ENCODE measurements at places on chromosomes 3 and 15.

GRCh38 chr3:127566833-127567232 lies 23.7 kb downstream of the TPRA1 start:
- no peak for DNase-seq

- no peak for DNase-seq
Observed at GRCh38 chr3:48518638-48519276, 14.8 kb upstream of the SHISA5 start.

GRCh38 chr15:39417366-39418134 lies 163.3 kb upstream of the THBS1 start:
- DNase-seq = no peak

DNA sequence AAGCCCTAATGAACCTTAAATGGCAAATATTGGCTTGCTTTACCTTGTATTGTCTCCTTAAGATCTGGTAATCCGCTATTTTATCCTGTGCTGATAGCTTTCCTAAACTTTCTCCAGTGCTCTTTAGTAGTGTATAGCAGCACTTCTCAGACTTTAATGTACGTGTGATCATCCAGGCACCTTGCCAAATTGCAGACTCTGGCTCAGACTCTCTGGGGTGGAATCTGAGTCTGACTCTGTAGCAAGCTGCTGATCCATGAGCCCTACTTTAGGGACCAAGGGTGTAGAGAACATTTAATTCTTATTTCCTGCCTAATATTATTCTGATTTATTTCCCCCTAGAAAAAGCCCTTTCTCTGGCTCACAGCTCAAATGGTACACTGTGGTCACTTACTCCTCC lies 518.8 kb upstream of the ZNF385D start:
- no peak for DNase-seq

- no peak for DNase-seq
Observed at GRCh38 chr3:143265501-143266070, 146.0 kb downstream of the CHST2 start.

DNA sequence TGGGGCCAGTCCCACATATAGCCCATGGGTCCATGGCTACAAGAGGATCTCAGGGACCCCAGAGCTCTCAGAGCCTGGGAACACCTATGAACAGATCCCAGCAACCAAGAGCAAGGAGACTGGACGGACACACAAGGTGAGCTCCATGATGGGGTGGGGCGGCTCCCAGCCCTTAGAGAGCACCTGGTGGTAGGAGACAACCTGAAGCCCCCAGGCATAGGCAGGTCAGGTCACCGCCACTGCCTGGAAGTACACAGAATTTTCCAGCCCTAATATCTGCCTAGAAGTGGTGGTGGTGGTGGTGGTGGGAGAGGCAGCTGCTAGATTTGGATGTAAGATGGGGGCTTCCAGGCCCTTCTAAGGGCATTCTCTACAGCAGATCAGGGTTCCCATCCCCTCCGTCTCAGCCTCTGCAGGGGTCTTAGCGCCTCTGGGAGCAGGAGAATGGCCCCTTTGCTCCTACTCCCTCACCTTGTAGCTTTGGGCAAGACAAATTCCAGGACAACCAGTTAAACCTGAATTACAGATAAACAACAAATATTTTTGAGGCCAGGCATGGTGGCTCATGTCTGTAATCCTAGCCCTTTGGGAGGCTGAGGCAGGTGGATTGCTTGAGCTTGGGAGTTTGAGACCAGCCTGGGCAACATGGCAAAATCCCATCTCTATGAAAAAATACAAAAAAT lies 9.2 kb downstream of the SH2D7 start:
- DNase-seq = no peak

DNA sequence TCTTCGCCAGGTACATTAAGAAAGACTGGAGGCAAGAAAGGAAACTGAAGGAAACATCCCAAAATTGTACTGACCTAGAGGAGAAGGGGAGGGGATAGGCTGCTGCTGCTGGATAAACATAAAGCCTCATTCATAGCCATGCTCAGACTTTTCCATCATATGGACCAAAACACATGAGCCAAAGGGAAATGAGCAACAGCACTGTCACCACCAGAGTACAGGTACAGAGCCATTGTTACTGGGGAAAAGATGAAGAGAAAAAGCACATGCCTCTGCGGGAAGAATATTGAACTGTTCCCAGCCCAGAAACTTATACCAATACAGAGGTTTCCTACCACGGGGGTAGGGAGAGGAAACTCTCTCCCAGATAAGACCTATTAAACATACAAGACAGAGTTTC lies 861.9 kb downstream of the NTRK3 start:
- DNase-seq = no peak

DNA sequence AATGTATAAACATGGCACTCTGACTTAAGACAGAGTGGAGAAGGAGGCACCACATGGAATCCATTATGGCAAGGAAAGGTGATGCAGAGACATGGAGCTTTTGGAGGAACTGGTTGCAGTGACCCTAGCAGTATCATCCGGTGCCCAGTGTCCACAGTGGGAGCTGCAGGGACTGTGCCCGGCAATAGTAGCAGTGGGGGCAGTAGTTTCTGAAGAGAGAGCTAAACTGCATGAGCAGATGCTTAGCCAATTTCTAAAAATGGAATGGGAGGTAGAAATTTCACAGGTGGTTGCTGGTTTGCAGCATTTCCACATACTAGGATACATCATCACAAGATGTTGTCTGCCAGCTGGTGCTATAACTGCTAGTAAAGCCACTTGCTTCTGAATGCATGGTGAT lies 7.8 kb upstream of the TM2D3 start:
- no peak for DNase-seq

DNA sequence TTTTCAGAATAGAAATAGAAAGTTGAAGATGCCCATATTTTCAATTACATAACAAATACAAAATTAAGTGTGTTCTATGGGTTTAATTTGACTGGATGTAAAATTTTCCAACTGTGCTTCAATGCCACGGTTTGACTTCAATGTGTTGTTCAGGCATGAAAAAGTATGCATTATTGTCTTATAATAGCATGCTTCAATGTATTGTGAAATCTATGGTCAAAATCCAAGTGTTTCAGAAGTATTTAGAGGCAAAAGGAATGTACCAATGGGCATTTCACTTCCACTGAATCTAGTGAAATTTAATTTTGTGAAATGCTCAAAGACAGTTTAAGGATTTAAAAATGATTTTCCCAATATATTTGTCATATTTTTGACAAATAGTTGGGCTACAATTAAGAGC lies 16.0 kb downstream of the NEK10 start:
- DNase-seq = no peak

DNA sequence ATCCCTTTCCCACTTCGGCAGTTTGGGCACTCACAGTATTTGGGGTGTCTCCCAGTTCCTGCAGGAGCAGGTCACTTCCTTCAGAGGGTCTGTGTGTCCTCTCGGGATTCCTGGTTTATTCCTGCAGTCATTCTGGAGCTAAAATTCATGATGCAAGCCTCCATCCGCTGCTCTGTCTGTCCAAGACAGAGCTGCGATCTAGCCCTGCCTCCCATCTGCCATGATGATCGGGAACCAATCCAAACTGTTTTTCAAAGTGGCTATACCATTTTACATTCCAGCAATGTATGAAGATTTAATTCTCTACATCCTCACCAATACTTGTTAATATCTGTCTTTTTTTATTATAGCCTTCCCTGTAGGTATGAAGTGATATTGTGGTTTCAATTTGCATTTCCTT lies 273.0 kb downstream of the EPHB1 start:
- DNase-seq = no peak

- no peak for DNase-seq
Observed at GRCh38 chr3:15007681-15008141, 57.4 kb downstream of the MRPS25 start.

DNA sequence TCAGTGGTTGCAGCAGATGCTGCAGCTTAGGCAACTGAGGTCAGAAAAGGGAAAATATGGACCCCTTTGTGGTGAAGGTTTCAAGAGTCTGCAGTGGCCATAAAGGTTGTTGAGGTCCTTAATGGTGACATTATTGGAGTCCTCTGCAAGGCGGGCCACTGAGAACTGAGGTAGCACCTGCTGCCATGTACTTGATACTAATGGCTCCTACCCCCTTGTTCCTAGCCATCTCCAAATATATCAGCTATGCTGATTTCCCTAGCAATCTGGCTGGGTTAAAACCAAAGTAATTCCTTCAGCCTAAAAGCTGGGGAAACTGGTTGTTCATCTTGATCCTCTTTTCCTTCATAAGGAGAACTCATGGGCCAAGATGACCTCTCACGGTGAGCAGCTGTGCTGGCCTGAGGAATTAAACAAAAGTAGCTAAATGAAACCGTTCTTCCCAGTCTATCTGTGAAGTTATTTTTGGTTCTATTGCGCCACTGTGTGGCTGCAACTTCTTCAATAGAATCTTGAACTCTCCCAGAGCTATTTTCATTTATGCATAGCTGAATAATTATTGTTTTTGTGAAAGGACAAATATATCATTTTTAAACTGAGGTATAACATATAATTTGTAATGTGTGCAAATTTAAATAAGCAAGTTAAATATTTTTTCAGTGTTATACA lies 76.1 kb upstream of the PLSCR4 start:
- DNase-seq = no peak

- DNase-seq = no peak
Observed at GRCh38 chr15:76795217-76795616, 109.9 kb downstream of the SCAPER start.

- no peak for DNase-seq
Observed at GRCh38 chr3:26515351-26515750, 107.2 kb upstream of the LRRC3B start.

GRCh38 chr3:10317311-10317960 lies 3.5 kb downstream of the SEC13 start:
- DNase-seq = no peak

- no peak for DNase-seq
Observed at GRCh38 chr3:195761123-195761566, 40.4 kb downstream of the MUC20 start.

GRCh38 chr15:53976844-53977392 lies 1.3 kb upstream of the UNC13C start:
- DNase-seq = no peak
